Stimulated activated CD4-positive, alpha-beta T cell treated with anti-CD3 and anti-CD28 coated beads, Interleukin-1b, Interleukin-23, amount 100 ng/mL, for 48 hours (primary cell): ENCODE measurements at places on chromosomes 4 and X.

- no peak for DNase-seq
Measured at GRCh38 chr4:69649207-69649606, 3.8 kb downstream of the UGT2A1 start.

- peak; percentile 3 for DNase-seq
Measured at GRCh38 chr4:71184195-71184781, 154.5 kb upstream of the SLC4A4 start.

- no peak for DNase-seq
Measured at GRCh38 chrX:57177070-57177469, 39.9 kb upstream of the SPIN2A start.

- no peak for DNase-seq
Measured at GRCh38 chr4:141375855-141376254, 155.2 kb downstream of the ZNF330 start.

DNA sequence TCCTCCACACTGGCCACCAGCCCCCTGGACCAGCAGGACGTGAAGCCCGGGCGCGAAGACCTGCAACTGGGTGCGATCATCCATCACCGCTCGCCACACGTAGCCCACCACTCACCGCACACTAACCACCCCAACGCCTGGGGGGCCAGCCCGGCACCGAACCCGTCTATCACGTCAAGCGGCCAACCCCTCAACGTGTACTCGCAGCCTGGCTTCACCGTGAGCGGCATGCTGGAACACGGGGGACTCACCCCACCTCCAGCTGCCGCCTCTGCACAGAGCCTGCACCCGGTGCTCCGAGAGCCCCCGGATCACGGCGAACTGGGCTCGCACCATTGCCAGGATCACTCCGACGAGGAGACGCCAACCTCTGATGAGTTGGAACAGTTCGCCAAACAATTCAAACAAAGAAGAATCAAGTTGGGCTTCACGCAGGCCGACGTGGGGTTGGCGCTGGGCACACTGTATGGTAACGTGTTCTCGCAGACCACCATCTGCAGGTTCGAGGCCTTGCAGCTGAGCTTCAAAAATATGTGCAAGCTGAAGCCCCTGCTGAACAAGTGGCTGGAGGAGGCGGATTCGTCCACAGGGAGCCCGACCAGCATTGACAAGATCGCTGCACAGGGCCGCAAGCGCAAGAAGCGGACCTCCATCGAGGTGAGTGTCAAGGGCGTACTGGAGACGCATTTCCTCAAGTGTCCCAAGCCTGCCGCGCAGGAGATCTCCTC lies 600 bp downstream of the POU3F4 start:
- DNase-seq = no peak

DNA sequence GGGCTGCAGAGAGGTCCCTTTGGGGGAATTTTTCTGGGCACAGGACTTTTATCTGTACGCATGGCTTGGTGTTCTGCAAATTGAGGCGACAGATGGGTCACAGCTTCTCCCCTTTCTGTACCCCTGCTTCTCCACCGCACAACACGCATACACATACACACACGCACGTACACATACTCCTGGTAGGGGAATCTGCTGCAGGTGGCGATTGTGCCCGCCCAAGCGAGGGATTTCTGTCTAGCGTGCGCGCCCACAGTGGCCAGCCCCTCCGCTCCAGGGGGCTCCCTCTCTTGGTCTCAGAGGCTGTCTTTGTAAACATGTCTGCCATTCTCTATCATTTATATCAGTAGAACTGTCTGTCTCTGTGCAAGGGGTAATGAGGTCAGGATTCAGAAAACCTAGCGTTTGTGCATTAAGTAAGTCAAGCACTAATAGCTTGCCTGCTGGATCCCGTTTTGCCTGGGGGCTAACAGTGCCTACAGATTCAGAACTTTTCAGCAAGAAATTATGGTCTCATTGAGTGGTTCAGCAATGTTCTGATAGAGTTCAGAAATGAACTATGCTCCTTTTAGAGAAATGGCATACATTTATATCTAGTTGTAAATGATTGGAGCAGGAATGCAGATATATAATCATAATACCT lies 2.2 kb downstream of the GRID2 start:
- no peak for DNase-seq
